ENCODE measurements at places on chromosomes 13 and 19.

DNA sequence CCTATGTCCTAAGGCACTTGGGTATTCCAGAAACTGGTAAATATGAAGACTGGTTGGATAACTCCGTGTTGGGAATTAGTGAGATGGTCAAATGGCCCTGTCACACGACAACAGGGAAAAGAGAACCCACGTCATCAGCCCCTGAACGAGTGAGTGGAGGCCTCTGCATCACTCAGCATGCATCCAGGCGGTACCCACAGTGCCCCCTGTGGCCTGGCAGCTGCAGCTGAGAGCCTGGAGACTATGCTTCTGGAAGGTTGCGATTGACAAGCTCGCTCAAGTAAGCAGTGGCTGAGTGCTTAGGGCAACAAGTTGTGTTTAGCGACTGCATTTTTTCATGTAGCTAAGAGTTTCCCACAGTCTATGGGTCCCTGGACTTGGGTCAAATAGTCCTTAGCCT is 55.9 kb downstream of the COL4A2 start:
- DNase-seq = no peak
- peaks cover 35% of the 10 kb centered on the region for H3K36me3 ChIP-seq
- peak overlapping the region; percentile 99 for H3K27ac ChIP-seq
- H3K4me3 ChIP-seq = no peak overlapping the region
- peaks cover 91% of the 10 kb centered on the region for H3K4me1 ChIP-seq

- H3K27me3 ChIP-seq = peaks cover 66% of the 10 kb centered on the region
- no peak overlapping the region for H3K4me3 ChIP-seq
- peak; percentile 87 for DNase-seq
Observed at GRCh38 chr13:111411151-111411858, 90.9 kb downstream of the TEX29 start.

DNA sequence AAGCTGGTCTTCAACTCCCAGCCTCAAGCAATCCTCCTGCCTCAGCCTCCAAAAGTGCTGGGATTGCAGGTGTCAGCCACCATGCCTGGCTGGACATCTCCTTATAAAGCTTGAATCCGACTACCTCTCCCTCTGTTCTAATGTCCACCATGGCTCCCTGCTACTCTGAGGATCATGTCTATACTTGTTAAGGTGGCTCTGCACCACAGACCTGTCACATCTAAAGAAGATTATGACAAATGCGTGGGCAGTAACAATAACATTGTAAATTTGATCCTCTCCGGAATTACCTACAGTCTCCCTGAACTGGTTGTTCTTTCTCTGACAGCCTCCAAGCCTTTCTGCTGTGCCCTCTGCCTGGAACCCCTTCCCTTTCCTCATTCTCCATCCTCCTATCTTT is 1.8 kb downstream of the NXNL1 start:
- DNase-seq = no peak
- H3K36me3 ChIP-seq = no peaks in the 10 kb centered on the region
- peaks cover 10% of the 10 kb centered on the region for H3K27me3 ChIP-seq

- H3K4me1 ChIP-seq = no peaks in the 10 kb centered on the region
- H3K36me3 ChIP-seq = no peaks in the 10 kb centered on the region
- no peak overlapping the region for H3K4me3 ChIP-seq
- H3K27ac ChIP-seq = no peak overlapping the region
- DNase-seq = no peak
Observed at GRCh38 chr13:78820541-78820940, 161.6 kb upstream of the OBI1 start.

DNA sequence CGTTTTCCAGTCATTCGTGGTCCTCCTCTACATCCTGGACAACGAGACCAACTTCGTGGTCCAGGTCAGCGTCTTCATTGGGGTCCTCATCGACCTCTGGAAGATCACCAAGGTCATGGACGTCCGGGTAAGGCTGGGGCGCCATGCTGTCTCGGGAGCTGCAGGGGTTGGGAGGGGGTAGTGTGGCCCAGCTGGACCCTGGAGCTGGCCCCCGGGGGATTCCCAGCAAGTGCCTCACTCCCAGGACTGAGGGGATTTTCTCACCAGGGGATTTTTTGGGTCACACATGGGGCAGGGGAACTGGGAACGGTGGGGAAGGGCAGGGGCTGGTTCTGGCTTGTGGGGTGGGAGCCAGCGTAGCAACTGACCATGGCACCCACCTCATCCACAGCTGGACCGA is 10.8 kb upstream of the RELB start:
- H3K36me3 ChIP-seq = peaks cover 26% of the 10 kb centered on the region
- no peak for DNase-seq
- no peak overlapping the region for H3K27ac ChIP-seq
- no peak overlapping the region for H3K4me3 ChIP-seq

DNA sequence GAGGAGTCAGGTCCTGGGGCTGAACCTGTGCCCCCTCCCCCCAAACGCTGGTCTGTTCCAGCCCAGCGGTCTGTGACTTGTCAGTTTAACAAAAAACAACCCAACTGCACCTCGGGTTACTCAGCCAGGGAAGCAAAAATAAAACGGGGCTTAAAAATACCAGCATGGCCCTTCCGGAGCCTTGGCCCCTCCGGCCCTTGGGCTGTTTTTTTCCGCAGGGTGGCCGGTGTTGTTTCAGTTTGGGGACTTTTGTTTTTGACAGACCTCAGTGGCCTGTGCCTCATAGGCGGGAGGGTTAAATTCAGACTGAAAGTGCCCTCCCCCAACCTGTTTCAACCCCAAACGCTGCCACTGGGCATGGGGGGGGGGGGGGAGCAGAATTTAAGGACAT is 4.0 kb downstream of the TCF3 start:
- H3K27ac ChIP-seq = no peak overlapping the region
- no peak for DNase-seq
- H3K4me1 ChIP-seq = peaks cover 17% of the 10 kb centered on the region

- H3K4me3 ChIP-seq = no peak within 1 kb of the TSS
- no peak for DNase-seq
- peaks cover 52% of the 10 kb centered on the region for H3K27me3 ChIP-seq
- H3K27ac ChIP-seq = no peak within 1 kb of the TSS
- no peaks in the 10 kb centered on the region for H3K4me1 ChIP-seq
Observed at GRCh38 chr19:39296055-39296645, at the start of gene IFNL1. TSS of gene IFNL1 (plus strand) at chr19:39296407. CDS start at chr19:39296422, 15 bp downstream.

GRCh38 chr19:18340990-18341868 is 831 bp downstream of the PGPEP1 start:
- no peak for DNase-seq
- peak overlapping the region; percentile 74 for H3K4me3 ChIP-seq
- H3K4me1 ChIP-seq = peaks cover 10% of the 10 kb centered on the region
- peaks cover 5% of the 10 kb centered on the region for H3K36me3 ChIP-seq

- no peak for DNase-seq
- no peaks in the 10 kb centered on the region for H3K4me1 ChIP-seq
- peaks cover 6% of the 10 kb centered on the region for H3K27me3 ChIP-seq
- no peaks in the 10 kb centered on the region for H3K36me3 ChIP-seq
Observed at GRCh38 chr19:15919243-15919642, 15.1 kb downstream of the CYP4F11 start.

- no peaks in the 10 kb centered on the region for H3K36me3 ChIP-seq
- H3K4me1 ChIP-seq = peaks cover 86% of the 10 kb centered on the region
- DNase-seq = no peak
Observed at GRCh38 chr13:98542568-98543377, 34.1 kb downstream of the STK24 start.

DNA sequence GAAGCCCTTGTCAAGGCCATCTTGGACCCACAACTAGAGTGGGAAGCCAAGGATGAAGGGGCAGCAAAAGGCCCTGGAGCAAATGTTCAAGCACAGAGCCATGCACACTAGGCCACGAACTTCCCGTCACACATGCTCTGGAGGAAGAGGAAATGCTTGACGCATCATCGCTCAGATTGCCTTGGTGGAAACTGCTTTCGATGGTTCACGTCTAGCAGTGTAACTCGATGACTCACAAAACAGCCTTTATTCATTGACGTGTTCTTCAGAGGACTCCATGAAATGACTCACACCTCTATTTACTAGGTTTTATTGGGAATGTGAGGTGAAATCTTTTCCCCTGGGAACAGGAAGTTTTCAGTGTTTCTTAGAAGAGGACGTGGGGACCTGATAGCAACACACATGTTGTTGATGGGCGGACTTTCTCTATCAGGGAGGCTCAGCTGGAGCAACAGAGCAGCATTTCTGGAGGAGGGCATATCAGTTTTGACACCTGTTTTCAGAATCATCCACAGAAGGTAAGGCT is 79.8 kb upstream of the FLT1 start:
- no peaks in the 10 kb centered on the region for H3K4me1 ChIP-seq
- DNase-seq = no peak
- no peak overlapping the region for H3K27ac ChIP-seq
- H3K27me3 ChIP-seq = no peaks in the 10 kb centered on the region

GRCh38 chr19:13033819-13034611 is 38.7 kb downstream of the NFIX start:
- no peaks in the 10 kb centered on the region for H3K27me3 ChIP-seq
- H3K4me1 ChIP-seq = peaks cover 66% of the 10 kb centered on the region
- H3K36me3 ChIP-seq = peaks cover 13% of the 10 kb centered on the region
- H3K4me3 ChIP-seq = no peak overlapping the region
- no peak overlapping the region for H3K27ac ChIP-seq

- no peaks in the 10 kb centered on the region for H3K27me3 ChIP-seq
- no peaks in the 10 kb centered on the region for H3K36me3 ChIP-seq
- no peak for DNase-seq
- H3K27ac ChIP-seq = no peak overlapping the region
- no peak overlapping the region for H3K4me3 ChIP-seq
- peaks cover 4% of the 10 kb centered on the region for H3K4me1 ChIP-seq
Observed at GRCh38 chr13:40963927-40964326, 55.2 kb downstream of the ELF1 start.

DNA sequence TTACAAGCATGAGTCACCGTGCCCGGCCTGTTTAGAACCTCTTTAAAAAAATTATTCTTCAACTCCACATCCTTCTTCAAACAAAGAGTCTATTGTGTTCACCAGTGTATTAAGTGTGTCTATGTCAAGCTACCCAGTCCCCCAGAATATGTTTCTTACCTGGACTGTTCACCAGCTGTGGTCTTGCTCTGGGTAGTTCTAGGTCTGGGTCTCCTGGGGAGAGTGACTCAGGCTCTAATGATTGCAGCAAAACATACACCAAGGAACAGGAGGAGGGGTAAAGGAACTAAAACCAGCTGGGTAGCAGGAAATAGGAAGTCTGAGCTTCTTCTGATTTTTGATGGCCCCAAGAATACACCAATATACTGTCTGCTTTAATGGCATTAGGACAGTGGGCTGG is at the start of gene FPR1:
FPR1 (minus strand) TSS at position 224 of the 400 bp plus-strand sequence. CDS start 4,884 bp downstream, outside the sequence.
- H3K27me3 ChIP-seq = no peaks in the 10 kb centered on the region
- no peaks in the 10 kb centered on the region for H3K4me1 ChIP-seq
- no peaks in the 10 kb centered on the region for H3K36me3 ChIP-seq
- no peak for DNase-seq
- no peak within 1 kb of the TSS for H3K27ac ChIP-seq

DNA sequence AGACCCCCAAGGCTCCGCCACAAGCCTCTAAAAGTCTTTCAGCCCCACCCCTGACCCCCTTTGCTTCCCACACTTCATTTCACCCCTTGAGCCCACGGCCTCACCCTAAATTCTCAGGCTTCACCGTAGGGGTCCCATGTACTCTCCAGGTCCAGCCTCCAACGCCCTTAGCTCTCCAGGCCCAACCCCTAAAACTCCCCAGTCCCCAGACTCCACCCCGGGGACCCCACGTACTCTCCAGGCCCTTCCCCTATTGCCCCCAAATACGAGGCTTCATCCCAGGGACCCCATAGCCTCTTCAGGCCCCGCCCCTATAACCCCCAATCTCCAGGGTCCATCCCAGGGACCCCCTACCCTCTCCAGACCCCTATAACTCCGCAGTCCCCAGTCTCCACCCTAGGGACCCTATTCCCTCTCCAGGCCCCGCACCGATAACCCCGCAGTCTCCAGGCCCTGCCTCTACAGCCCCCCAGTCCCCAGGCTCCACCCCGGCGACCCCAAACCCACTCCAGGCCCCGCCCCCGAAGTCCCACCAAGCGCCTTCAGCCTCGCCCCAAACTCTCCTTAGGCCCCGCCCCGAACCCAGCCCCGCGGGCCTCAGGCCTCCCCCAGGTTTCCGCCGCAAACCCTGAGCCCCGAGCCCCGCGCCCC is 619 bp downstream of the MED16 start:
- H3K4me3 ChIP-seq = peak overlapping the region; percentile 82
- peaks cover 5% of the 10 kb centered on the region for H3K36me3 ChIP-seq
- DNase-seq = no peak
- peaks cover 16% of the 10 kb centered on the region for H3K4me1 ChIP-seq

All from chondrocyte (in vitro differentiated cells).